ENCODE measurements at places on chromosomes 7 and 10.

DNA sequence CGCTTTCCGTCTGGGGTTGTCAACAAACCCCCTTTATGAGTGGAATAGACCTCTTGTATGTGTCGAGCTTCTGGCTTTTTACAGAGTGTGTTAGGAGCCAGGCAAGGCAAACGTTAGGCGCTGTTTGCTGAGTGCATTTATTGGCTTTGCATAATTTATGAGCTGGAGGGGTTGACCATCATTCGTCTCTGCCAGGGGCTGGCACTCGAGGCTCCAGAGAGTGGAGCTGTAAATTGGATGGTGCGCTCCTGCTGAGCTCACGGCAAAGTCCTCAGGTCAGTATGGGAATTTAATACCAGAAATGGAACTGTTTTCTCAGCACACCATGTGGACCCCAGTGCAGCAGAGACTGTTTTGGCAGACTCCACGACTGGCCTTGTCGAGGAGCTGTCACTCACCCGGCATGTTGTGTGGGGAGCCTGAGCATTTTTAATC lies 699.4 kb upstream of the GALNT17 start:
- no peaks in the 10 kb centered on the region for H3K36me3 ChIP-seq
- no peaks in the 10 kb centered on the region for H3K4me1 ChIP-seq
- DNase-seq: peak; percentile 20
- no peak overlapping the region for H3K27ac ChIP-seq

DNA sequence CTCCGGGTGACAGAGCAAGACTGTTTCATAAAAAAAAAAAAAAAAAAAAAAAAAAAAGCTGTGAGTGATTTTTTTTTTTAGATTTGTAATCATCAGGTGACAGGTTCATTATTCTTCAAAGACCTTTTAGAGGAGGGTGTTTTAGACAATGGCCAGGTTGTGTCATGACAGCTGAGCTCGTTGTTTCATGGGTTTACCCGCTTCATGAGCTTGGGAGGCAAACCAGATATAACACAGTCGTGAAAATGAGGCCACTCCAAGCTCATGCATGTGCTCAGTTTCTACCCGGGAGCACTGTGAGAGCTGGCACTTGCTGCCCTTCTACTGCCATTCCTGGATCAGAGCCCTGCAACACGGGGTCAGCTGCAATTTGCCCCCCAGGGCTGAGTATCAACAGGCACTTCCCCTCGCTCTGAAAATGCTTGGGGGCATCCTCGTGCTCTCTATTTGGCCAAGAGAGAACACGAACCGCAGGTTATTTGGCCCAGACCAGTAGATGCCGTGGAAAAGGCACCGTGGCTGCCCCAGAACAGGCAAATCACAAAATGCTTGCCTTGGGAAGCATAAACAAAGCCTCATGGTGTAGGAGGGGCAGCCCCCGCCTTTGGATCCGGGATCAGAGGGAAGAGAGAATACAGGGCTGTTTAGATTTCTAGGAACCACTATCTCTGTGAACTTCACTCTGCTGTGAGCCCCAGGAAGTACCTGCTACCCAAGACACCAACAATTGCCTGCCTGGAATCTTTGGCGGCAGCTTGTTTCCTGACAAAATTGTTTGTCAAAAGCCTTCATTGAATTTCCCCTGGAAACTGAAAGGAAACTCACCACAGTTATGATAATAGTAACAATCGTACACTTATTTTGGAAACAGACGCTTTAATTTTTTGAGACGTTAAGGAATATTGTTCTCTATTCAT lies 371.0 kb downstream of the FRMD4A start:
- peak overlapping the region; percentile 53 for H3K27ac ChIP-seq
- no peaks in the 10 kb centered on the region for H3K4me1 ChIP-seq
- no peak for DNase-seq
- H3K27me3 ChIP-seq: peaks cover 3% of the 10 kb centered on the region

DNA sequence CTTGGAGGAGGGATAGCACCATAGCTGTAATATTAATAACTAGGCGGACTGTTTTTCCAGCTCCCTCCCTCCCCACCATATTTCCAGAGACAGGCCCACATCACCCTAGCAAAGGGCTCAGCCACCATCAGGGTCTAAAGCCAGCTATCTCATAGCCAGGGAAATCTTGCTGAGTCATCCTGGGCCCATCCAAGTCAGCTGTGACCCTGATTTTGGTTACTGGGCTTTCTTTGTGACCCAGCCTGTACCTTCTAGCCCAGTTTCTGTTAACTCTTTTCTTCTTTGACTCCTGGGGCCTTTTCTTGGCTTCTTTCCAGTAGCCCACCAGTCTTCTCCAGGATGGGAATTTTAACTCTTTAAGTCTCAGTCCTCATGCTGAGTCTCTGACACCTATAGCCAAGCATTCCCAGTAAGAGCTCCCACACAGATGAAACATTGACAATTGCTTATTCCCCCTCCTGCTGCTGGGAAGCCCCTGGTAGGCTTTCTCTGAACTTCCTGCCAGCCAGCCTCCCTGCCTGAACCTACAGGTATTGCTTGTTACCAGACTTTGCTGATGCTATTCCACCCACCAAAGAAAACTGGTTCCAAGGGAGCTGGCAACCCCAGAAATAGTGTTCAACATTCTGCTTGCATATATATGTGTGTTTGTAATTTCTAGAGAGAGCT lies 34.8 kb upstream of the ADO start:
- H3K4me3 ChIP-seq: no peak overlapping the region
- no peak for DNase-seq
- no peaks in the 10 kb centered on the region for H3K4me1 ChIP-seq
- no peaks in the 10 kb centered on the region for H3K36me3 ChIP-seq

DNA sequence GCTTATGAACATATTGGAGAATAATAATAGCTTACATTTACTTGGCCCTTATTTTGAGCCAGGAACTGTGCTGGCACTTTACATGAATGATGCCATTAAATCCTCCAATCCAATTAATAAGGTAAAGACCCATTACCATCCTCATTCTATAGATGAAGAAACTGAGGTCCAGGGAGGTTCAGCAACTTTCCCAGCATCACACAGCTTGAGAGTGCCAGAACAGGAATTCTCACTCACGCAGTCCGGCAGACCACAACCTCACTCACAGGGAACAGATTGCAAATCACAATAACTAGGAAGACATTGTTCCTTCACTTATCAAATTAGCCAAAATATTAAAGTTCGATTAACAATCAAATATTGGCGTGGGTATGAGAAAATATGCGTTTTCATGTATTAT lies 18.3 kb downstream of the GPRIN2 start:
- no peak overlapping the region for H3K27ac ChIP-seq
- DNase-seq: no peak
- peaks cover 40% of the 10 kb centered on the region for H3K4me1 ChIP-seq
- no peaks in the 10 kb centered on the region for H3K36me3 ChIP-seq
- H3K27me3 ChIP-seq: peaks cover 12% of the 10 kb centered on the region

DNA sequence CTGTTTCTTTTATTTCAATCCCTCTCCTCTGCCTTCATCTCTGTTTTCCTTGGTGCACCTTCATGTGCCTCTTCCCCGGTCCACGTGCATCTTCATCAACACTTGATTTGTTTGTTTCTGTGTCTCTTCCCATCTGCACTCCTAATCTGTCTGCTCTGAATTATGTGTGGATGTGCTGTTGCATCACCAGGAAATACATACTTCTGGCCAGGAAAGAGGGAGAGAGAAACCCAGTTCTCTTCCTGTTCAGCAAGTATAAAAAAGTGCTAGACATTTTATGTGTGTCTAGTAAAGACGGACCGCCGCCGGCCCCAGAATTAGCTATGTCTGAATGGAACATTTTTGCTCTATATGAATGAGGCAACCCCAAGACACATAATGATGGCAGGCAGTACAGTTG lies 93.8 kb downstream of the CALD1 start:
- no peak overlapping the region for H3K4me3 ChIP-seq
- H3K36me3 ChIP-seq: peaks cover 13% of the 10 kb centered on the region
- H3K4me1 ChIP-seq: peaks cover 45% of the 10 kb centered on the region

DNA sequence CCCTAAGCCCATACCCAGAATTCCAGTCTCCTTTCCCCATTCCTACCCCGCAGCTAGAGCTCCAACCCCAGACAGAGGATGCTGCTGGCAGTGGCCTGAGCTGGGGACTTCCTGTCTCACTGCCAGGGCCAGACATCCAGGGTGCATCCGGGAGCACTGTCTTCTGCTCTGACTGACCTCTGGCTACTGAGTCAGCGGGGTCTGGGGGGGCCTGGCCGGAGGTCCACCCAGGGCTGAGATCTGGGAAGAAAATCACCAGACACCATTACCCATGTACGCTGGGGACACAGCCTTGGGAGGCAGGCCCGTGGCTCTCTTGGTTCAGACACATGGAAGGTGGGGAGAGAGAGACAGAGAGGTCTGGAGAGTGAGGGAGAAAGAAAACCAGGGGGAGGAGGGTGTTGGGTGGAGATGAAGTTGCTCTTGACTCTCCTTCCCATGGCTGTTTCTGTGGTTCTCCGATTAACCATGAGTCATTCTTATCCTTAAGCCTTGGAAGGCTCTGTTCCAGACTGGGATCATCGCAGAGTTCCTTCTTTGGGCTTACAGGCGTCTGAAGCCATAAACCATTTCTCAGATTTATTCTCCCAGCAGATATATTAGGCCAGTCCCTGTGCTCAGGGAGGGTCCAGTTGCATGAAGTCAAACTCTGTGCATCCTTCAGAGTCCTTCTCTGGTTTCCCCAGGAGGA lies 23.6 kb downstream of the TSPAN15 start:
- H3K36me3 ChIP-seq: no peaks in the 10 kb centered on the region
- DNase-seq: no peak
- H3K27ac ChIP-seq: peak overlapping the region; percentile 84
- H3K4me1 ChIP-seq: peaks cover 47% of the 10 kb centered on the region

- H3K27me3 ChIP-seq: no peaks in the 10 kb centered on the region
- peak; percentile 81 for DNase-seq
- no peak overlapping the region for H3K4me3 ChIP-seq
- H3K27ac ChIP-seq: peak overlapping the region; percentile 57
- no peaks in the 10 kb centered on the region for H3K36me3 ChIP-seq
Observed at GRCh38 chr7:6258440-6259182, 13.8 kb downstream of the CYTH3 start.

GRCh38 chr7:138565451-138566114 lies 105.5 kb downstream of the TRIM24 start:
- no peak overlapping the region for H3K27ac ChIP-seq
- no peaks in the 10 kb centered on the region for H3K4me1 ChIP-seq
- no peaks in the 10 kb centered on the region for H3K27me3 ChIP-seq
- DNase-seq: no peak
- no peak overlapping the region for H3K4me3 ChIP-seq
